ENCODE measurements at places on chromosomes 4 and X.
A peak's percentile ranks its signal among the peaks of the same experiment; 100 is the strongest.

DNA sequence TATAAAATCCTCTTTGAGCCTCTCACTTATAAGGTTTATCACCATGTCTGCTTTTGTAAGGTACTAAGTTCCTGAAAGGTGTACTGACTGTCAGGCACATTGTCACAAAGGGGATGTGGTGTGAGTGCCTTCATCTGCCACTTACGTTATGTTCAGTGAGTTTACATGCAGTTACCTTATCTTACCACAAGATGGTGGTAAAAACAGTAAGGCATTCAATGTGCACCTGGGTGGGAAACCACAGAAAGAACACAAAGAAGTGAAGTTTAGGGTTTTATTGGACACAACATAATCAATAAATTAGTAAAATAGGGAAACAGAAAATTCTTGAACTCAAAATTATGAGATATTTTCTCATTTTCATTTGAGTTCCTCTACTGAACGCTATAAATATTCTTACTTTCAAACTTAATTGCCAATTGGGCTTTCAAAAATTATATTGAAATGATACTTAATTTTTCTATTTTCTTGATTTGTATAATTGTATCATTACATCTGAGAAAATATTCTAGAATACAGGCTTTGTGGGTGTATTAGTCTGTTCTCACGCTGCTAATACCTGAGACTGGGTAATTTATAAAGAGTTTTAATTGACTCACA, 650.8 kb downstream of the PCDH7 start:
- peak; percentile 56 for DNase-seq

DNA sequence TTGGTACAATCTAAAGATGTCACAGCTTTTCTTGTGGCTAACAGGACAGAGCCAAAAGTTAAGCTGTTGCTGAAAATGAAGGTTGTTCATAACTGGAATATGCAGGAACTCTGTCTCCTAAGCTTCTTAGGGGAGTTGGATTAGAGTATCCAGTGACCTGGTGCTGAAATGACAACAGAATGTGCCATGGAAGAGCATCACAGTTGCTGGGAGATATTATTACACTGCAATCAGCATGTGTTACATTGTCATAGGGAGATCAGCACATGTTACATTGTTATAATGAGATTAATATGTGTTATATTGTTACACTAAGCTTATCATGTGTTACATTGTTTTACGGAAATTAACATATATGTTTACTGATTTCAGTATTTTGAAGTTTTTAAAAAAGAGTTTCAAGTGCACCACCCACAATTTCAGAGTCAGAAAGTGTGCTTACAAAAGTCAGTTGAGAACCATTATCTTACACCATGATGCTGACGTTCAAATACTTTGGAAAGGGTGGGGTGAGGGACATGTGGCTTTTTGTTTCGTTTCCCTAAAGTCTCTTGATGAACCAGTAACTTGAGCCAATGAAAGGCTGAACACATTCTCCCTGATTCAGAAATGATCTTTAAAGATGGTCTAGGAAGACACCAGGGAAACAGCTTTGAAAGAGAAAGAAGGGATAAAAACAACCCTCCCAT, 113.4 kb downstream of the DRD5 start:
- no peak for DNase-seq

- no peak for DNase-seq
Observed at GRCh38 chr4:21002976-21003375, 302.7 kb downstream of the PACRGL start.

DNA sequence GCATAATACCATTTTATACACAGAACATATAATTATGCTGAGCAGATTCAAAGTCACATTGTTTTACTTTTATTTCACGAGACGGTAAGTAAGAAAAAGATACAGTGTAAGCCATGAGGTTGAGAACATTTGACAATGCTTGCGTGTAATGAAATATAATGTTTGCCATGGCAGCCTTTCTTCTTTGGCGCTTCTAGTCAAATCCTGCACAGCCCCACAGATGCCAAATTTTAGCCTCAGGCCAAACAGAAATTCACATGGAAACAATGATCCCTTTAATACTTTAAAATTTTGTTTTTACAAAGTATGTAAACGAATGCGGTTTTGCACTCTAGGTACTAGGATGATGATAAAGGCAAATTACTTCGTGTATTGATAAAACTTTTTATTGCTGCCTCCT, 502.7 kb upstream of the SMIM31 start:
- no peak for DNase-seq

DNA sequence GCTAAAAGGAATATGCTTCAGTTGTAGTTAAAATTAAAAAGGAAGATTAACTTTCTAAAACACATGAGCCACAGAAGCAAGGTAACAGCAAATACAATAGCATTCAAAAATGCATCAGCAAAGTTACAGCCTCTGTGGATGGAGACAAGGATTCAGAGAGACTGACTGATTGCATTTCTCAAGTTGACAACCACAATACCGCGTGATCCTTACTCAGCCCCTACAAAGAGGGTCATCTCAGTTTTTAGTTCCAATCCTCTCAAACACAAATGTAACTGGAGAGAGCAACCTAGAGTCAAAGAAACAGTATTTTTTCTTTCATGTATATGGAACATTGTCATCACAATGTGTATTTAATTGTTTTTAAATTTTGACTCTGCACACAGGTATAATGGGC, 14.2 kb upstream of the C1QTNF7 start:
- DNase-seq = no peak

GRCh38 chr4:174763454-174764104, 65.5 kb downstream of the GLRA3 start:
- peak; percentile 35 for DNase-seq
